A549 treated with GW870086 at 1 μM for 4 hours (cell line): ENCODE measurements at places on chromosomes 7 and 10. TPM values are rescaled to one million over a fixed set of nuclear protein-coding genes. Genes with fewer than 3 reads are reported as not detected.

Gene SPDYE16
- total RNA-seq: not detected in 5 replicates

Gene UNCX
- not detected in 5 replicates for total RNA-seq

Gene RASSF4
- 1.6 to 2.8 TPM (median 1.9 TPM) in 5 replicates for total RNA-seq

Gene SHTN1
- 21.9 to 27.6 TPM (median 26.1 TPM) in 5 replicates for total RNA-seq

Gene COMTD1
- 37.6 to 57.8 TPM (median 56.9 TPM) in 5 replicates for total RNA-seq

Gene PRRT4
- total RNA-seq: 0.29 to 0.50 TPM (median 0.41 TPM) in 5 replicates

Gene AGMO
- 0.35 to 1.6 TPM (median 0.89 TPM) in 5 replicates for total RNA-seq

Gene AFAP1L2
- total RNA-seq: 23.2 to 30.5 TPM (median 28.2 TPM) in 5 replicates

Gene PDE6C
- not detected in 5 replicates for total RNA-seq

Gene PNLIPRP3
- not detected in 5 replicates for total RNA-seq

Gene PHF14
- 19.2 to 25.5 TPM (median 22.6 TPM) in 5 replicates for total RNA-seq

Gene GPR141
- total RNA-seq: not detected in 5 replicates

Gene DOCK4
- total RNA-seq: 3.2 to 6.5 TPM (median 5.8 TPM) in 5 replicates

Gene CHAT
- not detected in 5 replicates for total RNA-seq

Gene CFAP70
- total RNA-seq: 0.10 to 0.21 TPM (median 0.14 TPM) in 5 replicates

Gene MSMB
- 0.51 TPM in 1 of 5 replicates, not detected in the others for total RNA-seq

Gene CCNJ
- total RNA-seq: 5.0 to 7.5 TPM (median 7.2 TPM) in 5 replicates

Gene VAX1
- total RNA-seq: 1.2 to 1.5 TPM (median 1.5 TPM) in 5 replicates

Gene AMZ1
- 0.02 to 0.05 TPM (median 0.03 TPM) in 3 of 5 replicates, not detected in the others for total RNA-seq

Gene NUTM2A
- total RNA-seq: 0.10 to 0.21 TPM (median 0.16 TPM) in 3 of 5 replicates, not detected in the others

Gene SEMA3A
- total RNA-seq: 3.5 to 5.8 TPM (median 5.1 TPM) in 5 replicates

Gene NUTM2E
- 0.23 to 0.87 TPM (median 0.43 TPM) in 5 replicates for total RNA-seq

Gene STYXL1
- 39.0 to 46.2 TPM (median 42.2 TPM) in 5 replicates for total RNA-seq
